PC-3 (cell line): ENCODE measurements at places on chromosomes 6 and 20. TPM values are rescaled to one million over a fixed set of nuclear protein-coding genes. Genes with fewer than 3 reads are reported as not detected.

- H3K27me3 ChIP-seq, result no peaks in the 10 kb centered on the region
- H3K4me1 ChIP-seq, result peaks cover 22% of the 10 kb centered on the region
- H3K36me3 ChIP-seq, result no peaks in the 10 kb centered on the region
- no peak for DNase-seq
- H3K4me3 ChIP-seq, result no peak overlapping the region
- no peak overlapping the region for H3K27ac ChIP-seq
Measured at GRCh38 chr20:4812641-4813075, 90.9 kb downstream of the PRND start.

DNA sequence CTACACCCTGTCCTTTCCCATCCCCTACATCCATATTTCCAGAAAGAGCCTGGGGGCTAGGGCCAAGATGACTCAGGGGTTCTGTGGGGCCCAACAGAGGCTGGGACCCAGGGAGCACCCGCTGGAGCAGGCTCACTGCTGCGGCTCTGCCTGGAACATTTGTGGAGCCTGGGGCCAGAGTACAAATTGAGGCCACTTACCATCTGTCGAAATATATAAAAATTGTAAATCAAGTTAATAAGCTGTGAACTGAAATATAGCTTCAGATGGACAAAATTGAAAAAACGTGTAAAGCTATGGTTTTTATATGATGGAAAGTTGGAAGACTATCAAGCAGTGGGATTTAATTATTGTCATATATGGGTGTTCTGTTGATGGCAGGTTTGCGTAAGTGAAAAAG, 82.9 kb upstream of the ATXN1 start:
- H3K27ac ChIP-seq, result no peak overlapping the region
- no peaks in the 10 kb centered on the region for H3K36me3 ChIP-seq
- no peaks in the 10 kb centered on the region for H3K27me3 ChIP-seq
- no peak overlapping the region for H3K4me3 ChIP-seq

The TMC2 gene
- total RNA-seq, result not detected in 2 replicates

DNA sequence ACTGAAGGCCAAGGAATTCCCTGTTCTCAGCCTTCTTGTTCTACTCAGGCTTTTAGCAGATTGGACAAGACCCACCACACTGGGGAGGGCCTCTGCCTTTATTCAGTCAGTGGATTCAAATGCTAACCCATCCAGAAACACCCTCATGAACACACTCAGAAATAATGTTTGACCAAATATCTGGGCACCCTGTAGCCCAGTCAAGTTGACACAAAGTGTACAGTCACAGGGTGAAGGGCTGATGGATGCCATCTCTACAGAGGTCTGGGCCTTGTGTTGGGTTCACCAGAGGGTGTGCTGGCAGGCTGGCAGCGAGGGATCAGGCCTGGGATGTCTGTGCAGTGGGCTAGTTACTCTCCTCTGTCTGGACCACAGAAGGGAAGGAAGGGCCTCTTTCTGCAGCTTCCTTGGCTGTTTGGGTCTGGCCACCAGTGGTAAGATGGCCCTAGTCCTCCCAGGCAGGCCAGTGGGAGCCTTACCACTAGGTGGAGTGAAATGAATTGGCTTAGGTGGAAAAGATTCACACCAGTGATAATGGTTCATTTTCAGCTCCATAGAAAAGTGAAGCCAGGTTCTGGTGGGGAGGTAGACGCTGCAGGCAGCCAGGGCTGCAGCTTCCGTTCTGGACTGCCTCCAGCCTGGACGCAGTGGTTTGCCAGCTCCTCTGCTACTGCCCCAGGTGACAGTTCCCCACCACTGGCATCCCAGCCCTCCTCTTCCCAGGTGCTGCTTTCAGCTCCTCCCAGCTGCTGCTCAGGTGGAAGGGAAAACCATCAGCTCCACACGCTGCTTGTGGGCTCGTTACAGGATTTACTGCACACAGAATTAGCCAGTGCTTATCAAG, 9.2 kb downstream of the TUBB2A start:
- H3K4me3 ChIP-seq, result no peak overlapping the region
- no peak overlapping the region for H3K27ac ChIP-seq
- no peaks in the 10 kb centered on the region for H3K4me1 ChIP-seq

The HTR1E gene
- not detected in 2 replicates for total RNA-seq

- peak; percentile 69 for DNase-seq
- no peak overlapping the region for H3K27ac ChIP-seq
- no peaks in the 10 kb centered on the region for H3K36me3 ChIP-seq
Measured at GRCh38 chr20:61896058-61896961, 169.4 kb downstream of the TAF4 start.

GRCh38 chr6:112618849-112619248, 271.7 kb downstream of the RFPL4B start:
- DNase-seq, result peak; percentile 16
- H3K36me3 ChIP-seq, result no peaks in the 10 kb centered on the region
- no peaks in the 10 kb centered on the region for H3K27me3 ChIP-seq
- no peak overlapping the region for H3K4me3 ChIP-seq

The DDO gene
- total RNA-seq, result not detected in 2 replicates

The PARD6B gene
- total RNA-seq, result 3.7 and 4.3 TPM in 2 replicates

The LY6G6D gene
- total RNA-seq, result not detected in 2 replicates

The MEP1A gene
- total RNA-seq, result not detected in 2 replicates

GRCh38 chr6:21527731-21528130, 65.8 kb upstream of the SOX4 start:
- no peak overlapping the region for H3K4me3 ChIP-seq
- no peaks in the 10 kb centered on the region for H3K36me3 ChIP-seq
- no peaks in the 10 kb centered on the region; the same call in 1 of the 2 replicates for H3K4me1 ChIP-seq
- H3K27ac ChIP-seq, result no peak overlapping the region
